H4 (cell line): ENCODE measurements at places on chromosomes 5 and 9. TPM values are rescaled to one million over a fixed set of nuclear protein-coding genes. Genes with fewer than 3 reads are reported as not detected.
A peak's percentile ranks its signal among the peaks of the same experiment; 100 is the strongest.

BTNL8 gene
- total RNA-seq, result not detected in 2 replicates

SPATA31D4 gene
- total RNA-seq, result not detected in 2 replicates

MARCHF6 gene
- 35.3 and 44.7 TPM in 2 replicates for total RNA-seq

- no peak for DNase-seq
These were observed 18.8 kb upstream of the RPS23 start for GRCh38 chr5:82296929-82297328.

DNA sequence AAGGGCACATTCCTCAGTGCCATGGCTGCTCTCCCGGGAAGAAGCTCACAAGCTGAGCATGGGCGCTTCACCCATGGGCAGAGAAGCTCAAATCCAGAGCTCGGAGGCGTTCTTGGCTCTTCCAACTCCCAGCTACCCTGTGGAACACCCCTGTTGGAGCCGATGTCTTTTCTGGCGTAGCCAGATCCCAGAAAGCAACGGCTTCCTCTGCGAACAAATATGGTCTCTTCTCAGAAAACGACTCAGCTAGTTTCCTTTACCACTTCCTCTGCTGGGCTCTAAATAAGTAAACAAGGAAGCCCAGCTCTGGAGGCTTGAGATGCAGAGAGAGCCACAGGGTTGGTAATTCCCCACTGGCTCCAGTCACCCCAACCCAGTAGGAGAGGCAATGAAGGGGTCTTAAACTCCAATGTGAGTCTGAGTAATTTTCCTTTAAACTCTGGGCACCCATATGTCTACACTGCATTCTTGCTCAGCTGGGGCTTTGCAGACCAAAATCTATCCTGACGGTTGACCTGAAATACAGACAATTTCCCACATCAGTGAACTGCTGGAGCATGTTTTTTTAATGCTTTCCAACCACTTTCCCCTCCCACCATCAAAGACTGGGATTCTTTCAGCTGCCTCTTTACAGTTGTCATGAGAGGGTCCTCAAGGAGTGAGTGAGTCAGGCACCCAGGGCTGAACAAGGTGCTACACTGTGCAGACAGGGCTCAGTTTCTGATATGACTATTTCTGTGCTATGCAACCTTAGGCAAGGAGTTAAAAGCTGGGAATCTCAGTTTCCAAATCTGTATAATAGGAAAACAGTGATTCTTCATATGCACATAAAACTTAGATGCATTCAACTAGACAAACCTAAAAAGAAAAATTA is at the start of gene LCP2:
LCP2 (minus strand) TSS at position 189 of the 874 bp plus-strand sequence; CDS start at position 23, 166 bp downstream.
- peak; percentile 35 for DNase-seq

- no peak for DNase-seq
These were observed 29.5 kb downstream of the CAST start for GRCh38 chr5:96691503-96692303.

WNT8A gene
- total RNA-seq, result not detected in 2 replicates

JAKMIP2 gene
- 8.4 and 11.7 TPM in 2 replicates for total RNA-seq

- DNase-seq, result no peak
These were observed 8.7 kb upstream of the GDA start for GRCh38 chr9:72140586-72140985.

DNA sequence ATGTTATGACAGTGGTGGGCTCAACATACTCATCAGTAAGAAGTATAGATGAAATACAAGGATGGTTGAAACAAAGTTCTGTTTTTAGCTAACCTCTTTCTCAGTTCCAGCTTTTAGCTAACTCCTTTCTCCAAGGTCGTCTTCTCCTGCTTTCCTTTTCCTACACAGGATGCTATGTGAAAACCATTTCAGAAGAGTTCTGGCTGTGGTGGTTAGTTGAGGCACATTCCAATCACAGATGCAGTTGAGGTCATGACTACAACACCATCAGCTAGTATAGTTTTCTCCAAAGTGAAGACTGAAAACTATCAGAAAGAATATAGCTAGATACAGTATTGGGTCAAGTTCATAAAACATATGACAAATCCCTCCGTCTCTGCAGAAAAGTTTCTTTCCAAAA is 477.7 kb upstream of the C9orf72 start:
- DNase-seq, result no peak

PCDHA7 gene
- total RNA-seq, result 0.04 and 0.06 TPM in 2 replicates
